ENCODE measurements at places on chromosomes 5 and 9. TPM values are rescaled to one million over a fixed set of nuclear protein-coding genes. Genes with fewer than 3 reads are reported as not detected.

DNA sequence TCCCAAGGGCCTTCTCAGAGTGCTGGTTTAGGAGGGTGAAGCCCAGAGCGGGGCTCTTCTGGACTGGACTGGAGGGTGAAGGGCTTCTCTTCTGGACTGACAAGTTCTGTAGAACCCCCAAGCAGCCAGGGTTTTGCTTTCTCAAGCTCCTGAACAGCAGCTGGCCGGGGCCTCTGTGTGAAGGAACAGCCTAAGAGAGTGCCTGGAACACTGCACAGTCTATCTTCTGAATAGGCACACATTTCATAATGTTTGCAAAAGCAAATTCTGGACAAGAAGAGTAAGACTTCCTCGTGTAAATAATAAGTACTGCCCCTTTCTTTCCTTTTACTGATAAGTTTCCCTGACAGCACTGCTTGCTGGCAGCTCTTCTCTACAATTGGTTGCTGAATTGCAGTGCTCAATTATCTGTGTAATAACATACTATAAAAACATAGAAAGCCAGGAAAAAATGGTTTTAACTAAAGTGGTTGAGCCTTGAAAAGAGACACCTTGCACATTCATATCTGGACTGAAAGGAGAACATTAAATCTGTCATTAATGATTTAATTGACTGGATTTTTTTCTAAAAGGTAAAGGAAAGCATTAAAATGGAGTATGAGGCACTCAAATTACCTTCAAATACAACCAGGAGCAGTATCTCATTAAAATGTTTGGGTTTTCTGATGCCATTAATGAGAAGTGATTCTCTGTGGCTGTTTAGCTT is 20.5 kb downstream of the MAST4 start:
- no peak for DNase-seq

DNA sequence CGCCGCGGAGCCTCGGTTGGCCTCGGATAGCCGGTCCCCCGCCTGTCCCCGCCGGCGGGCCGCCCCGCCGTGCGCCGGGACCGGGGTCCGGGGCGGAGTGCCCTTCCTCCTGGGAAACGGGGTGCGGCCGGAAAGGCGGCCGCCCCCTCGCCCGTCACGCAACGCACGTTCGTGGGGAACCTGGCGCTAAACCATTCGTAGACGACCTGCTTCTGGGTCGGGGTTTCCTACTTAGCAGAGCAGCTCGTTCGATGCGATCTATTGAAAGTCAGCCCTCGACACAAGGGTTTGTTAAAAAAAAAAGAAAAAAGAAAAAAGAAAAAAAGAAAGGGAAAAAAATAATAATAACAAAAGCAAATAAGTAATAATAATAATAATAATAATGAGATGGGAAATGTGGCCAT is 112.8 kb downstream of the GCNT1 start:
- no peak for DNase-seq

- DNase-seq = no peak
Observed at GRCh38 chr9:123337971-123338370, 18.0 kb upstream of the CRB2 start.

GRCh38 chr5:39224196-39224761 is 4.9 kb upstream of the FYB1 start:
- no peak for DNase-seq

DNA sequence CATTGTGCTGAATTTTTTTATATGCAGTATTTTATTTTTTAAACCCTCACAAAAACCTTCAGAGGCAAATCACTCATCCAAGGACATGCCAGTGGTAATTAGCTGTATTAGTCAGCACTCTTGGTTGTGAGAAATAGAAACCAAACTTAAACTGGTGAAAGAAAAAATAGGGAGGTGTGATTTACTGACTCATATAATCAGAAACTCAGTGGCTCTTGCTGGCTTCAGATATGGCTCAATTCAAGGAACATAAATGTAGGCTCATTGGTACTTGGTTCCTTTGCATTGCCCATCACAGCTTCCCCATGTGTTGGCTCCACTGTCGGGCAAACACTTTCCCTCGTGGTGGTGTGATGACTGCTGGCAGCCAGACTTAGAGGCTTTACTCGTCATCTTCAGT is 497.2 kb downstream of the MAT2B start:
- DNase-seq = no peak

GRCh38 chr9:134930398-134930797 is 12.7 kb upstream of the FCN1 start:
- no peak for DNase-seq

- no peak for DNase-seq
Observed at GRCh38 chr9:20271723-20272122, 350.6 kb downstream of the MLLT3 start.

DNA sequence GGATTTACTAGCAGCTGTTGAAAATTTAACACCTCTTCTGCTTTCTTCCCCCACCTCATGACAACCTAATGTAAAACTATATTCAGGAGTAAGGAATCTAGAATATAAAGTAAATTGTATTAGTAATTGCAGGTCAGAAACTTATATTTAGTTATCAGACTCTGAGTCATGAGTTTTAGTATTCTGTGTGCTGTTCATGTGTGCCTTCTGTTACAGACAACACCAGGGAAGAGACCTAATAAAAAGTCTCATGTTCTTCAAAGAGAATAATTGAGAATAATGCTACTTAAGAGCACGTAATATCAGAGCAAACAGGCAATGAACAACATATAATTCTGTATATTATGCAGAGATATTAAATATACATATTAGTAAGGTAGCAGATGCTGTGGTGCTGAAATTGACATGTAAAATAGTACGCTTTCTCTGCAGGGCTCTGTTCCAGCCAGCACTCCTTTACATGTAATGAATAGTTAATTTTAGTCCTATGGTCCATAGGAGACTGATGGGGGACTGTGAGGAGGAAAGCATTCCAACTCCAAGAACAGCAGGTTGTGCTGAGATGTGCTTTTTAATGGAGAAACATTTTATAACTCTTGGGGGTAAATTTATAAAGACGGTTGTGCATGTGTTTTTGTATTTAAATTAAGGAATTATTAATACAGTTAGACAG is 106.4 kb downstream of the ZSWIM6 start:
- DNase-seq = no peak

GRCh38 chr5:170057311-170057710 is 48.4 kb upstream of the FOXI1 start:
- no peak for DNase-seq

DNA sequence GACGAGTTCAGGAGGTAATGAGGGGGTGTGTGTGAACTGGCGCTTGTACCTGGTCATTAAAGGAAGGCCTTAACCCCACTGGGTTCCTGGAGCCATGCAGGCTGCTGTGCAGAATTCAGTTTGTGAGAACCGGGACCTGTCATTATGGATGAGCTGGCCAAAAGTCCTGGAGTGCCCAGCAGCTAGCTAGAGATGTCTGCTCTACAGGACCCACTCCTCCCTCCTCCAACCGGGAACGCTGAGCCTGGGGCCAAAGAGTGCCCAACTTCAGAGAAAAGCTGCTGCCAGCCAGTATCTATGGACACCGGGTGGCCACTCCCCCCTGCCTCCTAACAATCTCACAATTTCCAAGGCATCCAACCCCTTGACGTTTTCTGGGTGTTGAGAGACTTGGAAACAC is 1.2 kb downstream of the ENTREP1 start:
- no peak for DNase-seq

GRCh38 chr9:82382887-82383616 is 394.5 kb downstream of the SPATA31D1 start:
- DNase-seq = no peak

DNA sequence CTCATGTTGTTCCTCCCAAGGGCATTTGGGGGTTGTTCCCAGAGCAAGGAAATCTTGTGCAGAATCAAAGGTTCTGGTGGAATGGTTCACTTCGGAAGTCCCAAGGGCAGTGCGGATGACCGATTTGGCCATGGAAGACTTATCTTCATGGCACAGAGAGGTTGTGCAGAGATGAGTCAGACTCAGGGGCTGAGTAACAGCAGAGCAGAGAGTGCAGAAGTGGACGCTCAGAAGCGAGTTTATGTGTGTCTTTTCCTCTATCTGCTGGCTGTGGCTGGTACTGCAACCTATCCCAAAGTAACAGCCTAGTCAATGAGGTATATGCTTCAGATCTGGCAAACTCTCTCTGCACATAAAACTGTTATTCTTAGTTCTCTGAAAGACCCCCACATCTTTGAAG is 118.1 kb downstream of the DPYSL3 start:
- DNase-seq = no peak

DNA sequence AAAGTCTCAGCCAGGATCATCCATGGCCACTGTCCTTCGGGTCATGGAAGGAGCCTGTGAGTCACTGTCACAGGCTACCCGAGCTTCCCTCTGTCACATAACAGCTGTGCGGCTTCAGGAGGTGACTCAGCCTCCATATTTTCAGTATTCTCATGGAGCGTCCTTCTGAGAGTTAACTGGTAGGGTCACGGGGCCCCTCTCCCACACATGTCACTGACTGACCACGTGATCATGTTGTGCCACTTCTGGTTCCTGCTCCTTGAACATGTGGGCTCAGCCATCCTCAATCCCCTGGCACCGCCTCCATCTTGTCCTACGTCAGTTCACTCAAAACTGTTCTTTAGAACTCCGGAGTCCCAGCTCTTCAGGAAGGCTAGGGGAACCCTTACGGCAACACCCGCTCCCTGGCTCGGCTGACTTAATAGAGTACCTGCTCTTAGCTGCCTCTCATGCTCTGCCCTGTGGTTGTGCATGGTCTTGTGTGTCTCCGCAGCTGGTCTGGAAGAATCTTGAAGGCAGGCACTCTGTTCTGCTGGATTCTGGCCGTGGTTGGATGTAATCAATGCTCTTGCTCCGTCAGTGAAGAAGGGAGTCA is 182.8 kb downstream of the ICE1 start:
- DNase-seq = no peak

- DNase-seq = no peak
Observed at GRCh38 chr9:3863111-3863528, 337.3 kb upstream of the RFX3 start.

DNA sequence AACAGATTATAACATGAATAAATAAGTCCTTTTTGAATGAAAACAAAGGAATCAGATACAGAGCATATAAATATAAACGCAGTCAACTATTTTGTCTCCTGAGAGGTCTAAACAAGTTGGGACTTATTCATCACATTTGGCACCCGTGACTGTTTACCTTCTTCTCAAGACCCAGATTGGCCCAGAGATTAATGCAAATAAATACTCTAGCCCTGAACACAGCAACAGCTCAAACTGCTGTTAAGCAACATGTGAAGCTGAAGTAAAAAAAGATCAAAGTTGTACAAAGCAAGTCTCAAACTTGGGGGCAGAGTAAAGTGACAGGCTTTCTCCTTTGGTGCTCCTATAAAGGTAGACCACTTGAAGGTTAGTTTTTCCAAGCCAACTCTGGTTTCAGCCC is 95.0 kb upstream of the NR5A1 start:
- DNase-seq = no peak

- no peak for DNase-seq
Observed at GRCh38 chr5:157778121-157778805, 34.8 kb downstream of the LSM11 start.

- DNase-seq = no peak
Observed at GRCh38 chr5:122576256-122577016, 198.4 kb upstream of the SNX2 start.

The IFNE gene
- total RNA-seq = 3.2 TPM

The BTNL8 gene
- total RNA-seq = not detected

The CD74 gene
- 530 TPM for total RNA-seq

The COL15A1 gene
- 15.0 TPM for total RNA-seq

The SNCB gene
- total RNA-seq = not detected

The CREB3 gene
- 35.1 TPM for total RNA-seq

The SH2D3C gene
- total RNA-seq = 19.6 TPM

The AHRR gene
- total RNA-seq = 11.3 TPM

The PIP5K1B gene
- total RNA-seq = 2.9 TPM

The CCNI2 gene
- not detected for total RNA-seq

The PAPPA gene
- total RNA-seq = 4.4 TPM

The PLCXD3 gene
- 10.6 TPM for total RNA-seq
